ENCODE measurements at places on chromosomes 3 and 15. TPM values are rescaled to one million over a fixed set of nuclear protein-coding genes. Genes with fewer than 3 reads are reported as not detected.
A peak's percentile ranks its signal among the peaks of the same experiment; 100 is the strongest.

DNA sequence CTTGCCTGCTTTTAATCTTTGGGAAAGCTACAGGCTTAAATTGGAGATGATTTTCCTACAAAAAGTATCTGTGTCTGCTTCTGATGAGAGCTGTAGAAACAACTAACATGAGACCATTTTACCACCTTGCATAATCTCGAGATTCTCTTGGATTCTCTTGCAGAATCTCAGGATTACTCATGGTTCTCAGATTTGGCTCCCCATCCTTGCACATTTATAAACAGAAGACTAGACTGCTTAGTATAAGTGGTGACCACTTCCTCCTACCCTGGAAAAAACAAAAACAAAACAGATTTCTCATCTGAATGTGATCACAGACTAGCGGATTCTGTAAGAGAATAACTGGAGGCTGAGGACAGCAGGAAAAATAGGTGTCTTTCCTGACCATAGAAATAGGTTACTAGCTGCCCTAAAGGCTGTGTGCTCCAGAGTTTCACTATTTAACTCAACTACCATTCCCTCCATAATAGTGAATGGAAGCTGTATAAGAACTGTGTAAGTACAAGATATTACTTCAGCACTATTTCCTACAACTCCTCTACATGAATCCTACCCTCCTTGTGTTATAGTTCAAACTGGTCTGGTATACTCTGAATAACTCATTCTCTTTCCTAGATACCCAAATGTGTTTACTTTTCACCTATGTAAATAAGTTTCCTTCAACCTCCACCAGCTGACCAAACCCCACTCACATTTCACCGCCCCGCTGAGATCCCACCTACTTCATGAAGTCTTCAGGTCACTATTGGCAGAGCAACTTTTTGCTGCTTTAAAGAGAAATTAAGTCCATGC is 122.2 kb upstream of the C2CD4B start:
- H3K4me1 ChIP-seq = no peaks in the 10 kb centered on the region
- no peak overlapping the region for H3K27ac ChIP-seq
- no peak overlapping the region for H3K4me3 ChIP-seq
- no peak for DNase-seq
- H3K27me3 ChIP-seq = no peaks in the 10 kb centered on the region

DNA sequence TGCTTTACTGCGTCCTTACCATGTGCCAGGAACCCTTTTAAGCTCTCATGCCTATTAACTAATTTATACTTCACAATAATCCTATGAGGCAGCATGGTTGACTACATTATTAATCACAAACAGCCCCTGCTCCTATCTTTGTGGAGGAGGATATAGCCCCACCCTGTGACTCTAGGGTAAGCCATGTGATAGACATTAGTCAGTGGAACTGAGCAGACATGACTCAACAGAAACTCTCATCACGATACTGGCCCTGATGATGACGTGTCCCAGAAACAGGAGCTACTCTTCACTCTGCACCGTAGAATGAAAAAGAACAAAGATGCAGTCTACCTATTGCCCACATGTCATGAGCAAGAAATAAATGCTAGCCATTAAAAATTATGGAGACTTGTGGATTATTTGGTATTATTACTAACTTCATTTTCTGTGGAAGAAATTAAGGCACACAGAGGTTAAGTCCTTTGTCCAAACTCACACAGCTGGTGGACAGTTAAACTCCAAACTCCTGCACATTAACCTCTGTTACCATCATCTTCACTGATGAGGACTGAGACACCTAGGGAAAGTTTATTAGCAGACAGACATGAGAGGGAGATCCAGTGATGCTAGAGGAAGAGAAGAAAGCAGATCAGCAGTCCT is 51.2 kb downstream of the CFAP20DC start:
- DNase-seq = no peak
- no peaks in the 10 kb centered on the region for H3K27me3 ChIP-seq
- no peak overlapping the region for H3K4me3 ChIP-seq

- H3K4me3 ChIP-seq = no peak overlapping the region
- peaks cover 3% of the 10 kb centered on the region for H3K4me1 ChIP-seq
- DNase-seq = no peak
- H3K27me3 ChIP-seq = no peaks in the 10 kb centered on the region
- H3K27ac ChIP-seq = no peak overlapping the region
- no peaks in the 10 kb centered on the region for H3K36me3 ChIP-seq
Observed at GRCh38 chr3:44003801-44004200, 237.9 kb upstream of the TOPAZ1 start.

- DNase-seq = no peak
- peaks cover 71% of the 10 kb centered on the region for H3K4me1 ChIP-seq
- no peaks in the 10 kb centered on the region for H3K27me3 ChIP-seq
- H3K4me3 ChIP-seq = no peak overlapping the region
- peaks cover 2% of the 10 kb centered on the region for H3K36me3 ChIP-seq
Observed at GRCh38 chr15:40085266-40085665, 23.4 kb downstream of the BMF start.

Gene HRG
- 0.25 TPM for total RNA-seq

- H3K27ac ChIP-seq = no peak overlapping the region
- H3K4me1 ChIP-seq = peaks cover 28% of the 10 kb centered on the region
- DNase-seq = no peak
- no peaks in the 10 kb centered on the region for H3K27me3 ChIP-seq
- H3K4me3 ChIP-seq = no peak overlapping the region
- no peaks in the 10 kb centered on the region for H3K36me3 ChIP-seq
Observed at GRCh38 chr15:52441841-52442240, 86.8 kb downstream of the MYO5A start.

Gene AMIGO3
- total RNA-seq = not detected

Gene ARRDC4
- 35.8 TPM for total RNA-seq

DNA sequence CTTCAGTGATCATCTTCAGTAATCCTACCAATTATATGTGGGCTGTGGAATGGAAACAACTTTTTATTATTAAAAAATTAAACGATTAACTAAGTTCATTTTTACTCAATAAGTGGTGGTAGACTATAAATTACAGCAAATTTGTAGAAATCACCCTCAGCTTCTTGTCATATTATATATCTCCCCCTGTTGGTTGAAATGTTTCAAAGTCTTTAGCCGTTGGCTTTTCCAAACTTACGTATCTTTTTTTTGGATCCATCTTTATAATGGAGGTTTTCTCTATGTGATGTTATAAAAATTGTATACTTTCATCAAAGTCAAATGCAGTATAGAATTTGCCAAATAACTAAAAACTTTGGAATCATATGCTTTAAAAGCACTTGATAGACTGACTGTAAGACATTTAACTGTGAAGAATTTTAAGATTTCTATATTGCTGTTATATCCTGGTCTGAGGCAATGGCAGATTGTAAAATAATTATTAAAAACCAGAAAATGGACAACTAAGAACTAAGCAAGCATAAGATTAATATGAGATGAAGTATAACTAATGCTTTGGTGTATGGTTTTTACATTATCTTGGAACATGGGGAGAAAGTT is 44.7 kb downstream of the ATP11B start:
- H3K4me1 ChIP-seq = no peaks in the 10 kb centered on the region
- H3K27me3 ChIP-seq = no peaks in the 10 kb centered on the region
- no peak for DNase-seq
- H3K27ac ChIP-seq = no peak overlapping the region
- H3K36me3 ChIP-seq = peaks cover 31% of the 10 kb centered on the region

Gene TGM5
- total RNA-seq = 8.3 TPM

GRCh38 chr15:77537006-77537405 is 95.7 kb downstream of the LINGO1 start:
- no peak for DNase-seq
- peaks cover 43% of the 10 kb centered on the region for H3K4me1 ChIP-seq
- H3K36me3 ChIP-seq = no peaks in the 10 kb centered on the region
- H3K27ac ChIP-seq = no peak overlapping the region
- no peaks in the 10 kb centered on the region for H3K27me3 ChIP-seq

Gene GOLGA8H
- not detected for total RNA-seq

- H3K36me3 ChIP-seq = no peaks in the 10 kb centered on the region
- no peak for DNase-seq
- H3K27me3 ChIP-seq = no peaks in the 10 kb centered on the region
- H3K4me3 ChIP-seq = no peak overlapping the region
Observed at GRCh38 chr15:88120026-88120425, 136.5 kb downstream of the NTRK3 start.

Gene BHLHE40
- 347 TPM for total RNA-seq

- H3K27me3 ChIP-seq = no peaks in the 10 kb centered on the region
- no peak overlapping the region for H3K4me3 ChIP-seq
- DNase-seq = no peak
- no peaks in the 10 kb centered on the region for H3K4me1 ChIP-seq
- no peaks in the 10 kb centered on the region for H3K36me3 ChIP-seq
Observed at GRCh38 chr3:160694345-160694744, 17.4 kb downstream of the ARL14 start.

Gene FSTL1
- total RNA-seq = 387 TPM

DNA sequence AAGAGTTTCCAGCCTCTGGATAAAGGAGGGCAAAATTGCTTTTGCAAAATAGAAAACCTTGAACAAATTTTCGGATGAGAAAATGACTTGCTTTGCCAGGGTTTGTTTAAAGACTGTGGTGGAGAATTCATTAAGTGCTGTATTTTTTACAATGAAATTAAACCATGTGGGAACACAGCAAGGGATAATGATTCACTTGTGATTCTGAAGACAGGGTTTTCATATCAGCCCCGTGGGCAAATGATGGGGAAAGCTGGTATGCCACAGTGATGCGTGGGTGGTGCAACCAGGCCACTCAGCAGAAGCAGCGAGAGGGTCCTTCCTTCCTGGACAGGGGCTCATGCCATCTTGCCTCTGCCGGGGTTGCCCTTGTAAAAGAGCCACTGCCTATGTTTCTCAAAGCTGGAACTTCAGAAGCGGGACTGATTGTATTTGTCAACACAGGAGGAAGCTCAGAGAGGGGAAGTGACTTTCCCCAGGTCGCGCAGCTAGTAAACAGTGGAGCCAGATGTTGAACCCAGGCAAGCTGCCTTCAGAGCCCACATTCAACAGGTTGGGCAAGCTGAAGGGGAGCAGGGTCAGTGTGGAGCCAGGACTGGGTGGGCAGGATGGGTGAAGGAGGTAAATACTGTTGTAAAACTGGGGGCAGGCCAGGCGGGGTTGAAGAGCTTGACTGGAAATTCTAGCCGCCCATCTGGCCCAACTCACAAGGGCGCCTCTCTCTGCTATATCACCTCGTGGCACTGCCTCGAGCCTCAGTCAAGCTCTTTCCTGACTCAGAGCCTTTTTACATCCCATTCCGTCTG is 79.1 kb downstream of the TOP2B start:
- DNase-seq = peak; percentile 79
- H3K4me1 ChIP-seq = no peaks in the 10 kb centered on the region
- no peaks in the 10 kb centered on the region for H3K36me3 ChIP-seq
- no peak overlapping the region for H3K27ac ChIP-seq
- H3K27me3 ChIP-seq = no peaks in the 10 kb centered on the region
- H3K4me3 ChIP-seq = no peak overlapping the region

DNA sequence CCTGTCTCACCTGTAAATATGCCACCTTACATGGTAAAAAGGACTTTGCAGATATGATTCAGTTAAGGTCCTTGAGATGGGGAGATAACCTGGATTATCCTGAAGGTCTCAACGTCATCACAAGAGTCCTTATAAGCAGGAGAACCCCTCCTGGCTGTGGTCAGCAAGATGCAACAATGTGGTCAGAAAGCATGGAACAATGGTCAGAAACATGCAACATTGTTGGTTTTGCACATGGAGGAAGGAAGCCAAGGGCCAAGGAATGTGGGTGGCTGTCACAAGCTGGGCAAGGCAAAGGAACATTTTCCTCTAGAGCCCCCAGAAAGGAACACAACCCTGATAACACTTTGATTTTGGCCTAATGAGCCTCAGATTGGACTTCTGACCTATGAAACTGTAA is 9.4 kb upstream of the SUMF1 start:
- no peak overlapping the region for H3K27ac ChIP-seq
- H3K4me3 ChIP-seq = no peak overlapping the region
- H3K4me1 ChIP-seq = no peaks in the 10 kb centered on the region
- H3K36me3 ChIP-seq = no peaks in the 10 kb centered on the region
- no peaks in the 10 kb centered on the region for H3K27me3 ChIP-seq
- no peak for DNase-seq

Gene FAH
- total RNA-seq = 27.3 TPM

DNA sequence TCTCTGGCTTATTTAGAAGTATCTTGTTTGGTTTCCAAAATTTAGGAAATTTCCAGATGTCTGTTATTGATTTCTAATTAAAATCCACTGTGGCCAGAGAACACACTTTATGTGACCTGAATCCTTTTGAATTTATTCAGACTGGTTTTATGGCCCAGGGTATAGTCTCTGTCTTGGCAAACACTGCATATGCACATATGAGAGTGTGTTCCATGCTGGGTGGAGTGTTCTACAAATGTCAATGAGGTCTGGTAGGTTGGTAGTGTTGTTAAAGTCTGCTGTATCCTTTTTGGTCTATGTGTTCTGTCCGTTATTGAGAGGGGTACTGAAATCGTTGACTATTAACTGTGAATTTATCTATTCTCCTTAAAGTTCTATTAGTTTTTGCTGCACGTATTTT is 30.2 kb downstream of the PGPEP1L start:
- no peak for DNase-seq
- H3K27ac ChIP-seq = no peak overlapping the region
- no peaks in the 10 kb centered on the region for H3K27me3 ChIP-seq
- no peak overlapping the region for H3K4me3 ChIP-seq
- H3K36me3 ChIP-seq = no peaks in the 10 kb centered on the region

GRCh38 chr3:171508206-171508605 is 48.0 kb upstream of the TNIK start:
- no peak for DNase-seq
- no peaks in the 10 kb centered on the region for H3K27me3 ChIP-seq
- no peak overlapping the region for H3K4me3 ChIP-seq
- no peak overlapping the region for H3K27ac ChIP-seq
- no peaks in the 10 kb centered on the region for H3K4me1 ChIP-seq
- H3K36me3 ChIP-seq = no peaks in the 10 kb centered on the region

DNA sequence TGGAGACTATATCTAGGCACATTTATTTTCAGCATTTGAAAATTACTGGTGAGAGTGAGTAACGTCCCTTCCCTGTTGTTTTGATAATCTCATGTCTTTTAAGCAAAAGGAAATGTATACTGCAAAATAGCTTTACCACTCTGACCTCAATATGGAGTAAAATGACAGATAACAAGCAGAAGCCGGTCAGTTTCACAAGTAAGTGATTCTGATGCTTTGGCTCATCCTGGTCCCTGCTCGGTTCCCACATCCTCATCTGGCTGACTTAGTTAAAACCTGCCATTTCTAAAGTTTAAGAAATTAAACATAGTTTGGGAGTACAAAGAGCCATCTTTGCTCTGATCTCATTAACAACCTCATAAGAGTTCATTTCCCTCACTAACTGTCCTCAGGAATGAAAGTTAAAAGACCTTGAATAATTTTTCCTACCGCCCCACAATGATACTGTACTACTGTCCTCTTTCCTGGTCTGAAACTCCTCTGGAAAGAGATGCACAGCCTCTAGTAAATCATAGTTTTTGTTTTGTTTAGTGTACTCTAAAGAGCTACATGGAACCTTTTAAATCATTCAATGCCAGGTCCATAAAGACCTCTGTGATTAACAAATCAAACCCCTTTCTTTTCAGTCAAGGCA is 72.3 kb upstream of the ICE2 start:
- H3K27ac ChIP-seq = no peak overlapping the region
- H3K27me3 ChIP-seq = no peaks in the 10 kb centered on the region
- no peak overlapping the region for H3K4me3 ChIP-seq
- no peaks in the 10 kb centered on the region for H3K4me1 ChIP-seq

Data from vagina (tissue), 2 donors.